ENCODE measurements at places on chromosomes 5 and 9. TPM values are rescaled to one million over a fixed set of nuclear protein-coding genes. Genes with fewer than 3 reads are reported as not detected.

The ARL14EPL gene
- polyA plus RNA-seq = not detected

- no peak for DNase-seq
These were observed 718.0 kb upstream of the CDH10 start for GRCh38 chr5:25362799-25363198.

- no peak for DNase-seq
These were observed 49.9 kb downstream of the ITGA1 start for GRCh38 chr5:52837591-52838001.

DNA sequence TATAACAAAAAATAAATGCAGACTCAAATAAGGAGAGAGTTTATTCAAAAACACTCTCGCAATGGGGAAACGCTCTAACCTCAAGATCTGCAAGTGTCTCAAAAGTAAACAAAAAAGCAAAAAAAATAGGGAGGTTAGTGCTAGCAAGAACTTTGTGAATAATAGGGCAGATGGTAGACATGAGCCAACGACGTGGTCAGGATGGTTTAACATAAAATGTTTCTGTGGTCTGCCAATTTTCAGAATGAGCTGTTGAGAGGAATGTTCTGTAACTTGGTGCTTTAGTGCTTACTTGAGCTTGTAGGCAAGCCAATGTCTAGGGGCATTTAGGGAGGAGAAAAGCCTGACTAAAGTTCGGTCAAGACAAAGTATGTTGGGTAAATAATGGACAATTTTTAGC, 1813.9 kb upstream of the CDH6 start:
- DNase-seq = no peak

The GLRA1 gene
- polyA plus RNA-seq = not detected

The PSMB7 gene
- polyA plus RNA-seq = 179 TPM

The TGFBI gene
- 243 TPM for polyA plus RNA-seq

GRCh38 chr5:106780355-106780754, 890.4 kb downstream of the EFNA5 start:
- DNase-seq = no peak

The DTWD2 gene
- polyA plus RNA-seq = 7.6 TPM

GRCh38 chr5:35778259-35778769, 78.4 kb upstream of the IL7R start:
- DNase-seq = no peak

The PCDHA5 gene
- not detected for polyA plus RNA-seq

GRCh38 chr5:144142824-144143162, 27.7 kb downstream of the YIPF5 start:
- no peak for DNase-seq

DNA sequence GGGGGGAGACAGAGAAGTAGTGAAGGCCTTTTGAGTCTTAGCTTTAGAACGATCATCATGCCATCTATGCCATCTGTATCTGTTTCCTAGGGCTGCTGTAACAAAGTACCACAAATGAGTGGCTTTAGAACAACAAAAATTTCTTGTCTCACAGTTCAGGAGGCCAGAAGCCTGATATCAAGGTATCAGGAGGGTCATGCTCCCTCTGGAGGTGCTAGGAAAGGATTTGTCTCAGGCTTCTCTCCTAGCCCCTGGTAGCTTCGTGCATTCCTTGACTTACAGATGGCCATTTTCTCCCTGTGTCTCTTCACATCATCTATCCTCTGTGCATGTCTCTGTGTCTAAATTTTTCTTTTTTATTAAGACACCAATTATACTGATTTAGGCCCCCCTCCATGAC, 5.2 kb downstream of the CARD6 start:
- no peak for DNase-seq

Data from muscle of back (tissue), 13 donors.